ENCODE measurements at places on chromosomes 1 and 21. TPM values are rescaled to one million over a fixed set of nuclear protein-coding genes. Genes with fewer than 3 reads are reported as not detected.

GRCh38 chr1:163970151-163970550, 588.8 kb upstream of the PBX1 start:
- H3K36me3 ChIP-seq: no peaks in the 10 kb centered on the region
- H3K27me3 ChIP-seq: no peaks in the 10 kb centered on the region
- H3K4me1 ChIP-seq: no peaks in the 10 kb centered on the region
- H3K4me3 ChIP-seq: no peak overlapping the region
- DNase-seq: no peak

- H3K27me3 ChIP-seq: no peaks in the 10 kb centered on the region
- H3K36me3 ChIP-seq: no peaks in the 10 kb centered on the region
- DNase-seq: peak; percentile 62
- peaks cover 13% of the 10 kb centered on the region for H3K4me1 ChIP-seq
- H3K4me3 ChIP-seq: no peak overlapping the region
Observed at GRCh38 chr1:161139766-161140165, 7.3 kb upstream of the DEDD start.

The SH3D21 gene
- 1.4 TPM for total RNA-seq

GRCh38 chr1:4207183-4207582, 307.1 kb upstream of the C1orf174 start:
- DNase-seq: no peak
- H3K27ac ChIP-seq: no peak overlapping the region
- peaks cover 21% of the 10 kb centered on the region for H3K27me3 ChIP-seq
- H3K36me3 ChIP-seq: no peaks in the 10 kb centered on the region
- no peak overlapping the region for H3K4me3 ChIP-seq
- no peaks in the 10 kb centered on the region for H3K4me1 ChIP-seq

The S100A3 gene
- 1.0 TPM for total RNA-seq

DNA sequence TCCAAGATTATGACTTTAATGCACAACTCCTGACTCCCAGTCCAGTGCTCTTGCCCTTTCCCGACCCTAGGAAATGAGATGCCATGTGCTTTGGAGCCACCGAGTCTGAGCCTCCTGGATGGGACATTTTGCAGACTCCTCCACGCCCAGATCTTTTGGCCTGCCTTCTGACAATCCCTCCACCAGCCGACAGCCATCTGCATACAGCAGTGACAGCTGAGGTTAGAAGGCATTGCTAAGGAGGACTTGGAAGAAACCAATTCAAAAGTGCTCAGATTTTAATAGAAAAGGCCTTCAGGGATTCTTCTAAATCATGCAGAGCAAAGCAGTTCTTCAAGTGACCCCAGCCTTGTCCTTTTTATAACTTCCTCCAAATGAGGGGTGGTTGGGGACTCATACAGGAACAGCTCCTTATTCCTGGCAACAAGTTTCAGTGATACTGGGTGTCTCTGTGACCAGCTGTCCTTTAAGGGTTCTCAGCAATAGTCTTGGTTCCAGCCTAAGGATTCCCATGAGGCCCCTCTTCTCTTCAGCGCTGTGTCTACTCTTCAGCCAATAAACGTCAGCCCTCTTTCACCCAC, 369.3 kb downstream of the PBX1 start:
- no peaks in the 10 kb centered on the region for H3K27me3 ChIP-seq
- no peaks in the 10 kb centered on the region for H3K36me3 ChIP-seq
- no peak overlapping the region for H3K27ac ChIP-seq
- no peak for DNase-seq
- no peak overlapping the region for H3K4me3 ChIP-seq

GRCh38 chr1:25148673-25149300, 83.5 kb downstream of the SYF2 start:
- H3K36me3 ChIP-seq: no peaks in the 10 kb centered on the region
- no peak for DNase-seq
- no peak overlapping the region for H3K4me3 ChIP-seq

The FAM151A gene
- total RNA-seq: not detected

- H3K36me3 ChIP-seq: no peaks in the 10 kb centered on the region
- no peaks in the 10 kb centered on the region for H3K4me1 ChIP-seq
- no peak overlapping the region for H3K27ac ChIP-seq
- H3K27me3 ChIP-seq: no peaks in the 10 kb centered on the region
- DNase-seq: peak; percentile 80
- no peak overlapping the region for H3K4me3 ChIP-seq
Observed at GRCh38 chr1:213564215-213564659, 423.5 kb upstream of the PROX1 start.

DNA sequence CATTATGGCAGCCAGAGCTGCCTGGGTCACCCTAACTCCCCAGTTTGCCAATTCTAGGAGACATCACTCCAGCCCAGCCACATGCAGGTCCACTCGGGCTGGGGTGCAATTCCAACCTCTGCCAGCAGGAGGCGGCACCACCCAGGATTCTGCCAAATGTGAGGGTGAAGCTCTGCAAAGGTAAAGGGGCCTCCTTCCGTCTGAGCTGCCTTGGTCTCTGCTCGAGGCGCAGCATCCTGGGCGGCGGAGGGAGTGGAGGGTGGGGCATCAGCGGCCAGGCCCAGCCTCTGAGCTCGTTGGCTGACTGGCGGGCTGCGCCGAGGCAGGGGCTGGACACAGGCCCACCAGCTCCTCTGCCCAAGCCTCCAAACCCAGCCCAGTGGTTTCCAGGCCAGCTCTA, 63.8 kb downstream of the ARHGEF16 start:
- peaks cover 22% of the 10 kb centered on the region for H3K4me1 ChIP-seq
- no peak overlapping the region for H3K27ac ChIP-seq
- H3K4me3 ChIP-seq: no peak overlapping the region
- H3K27me3 ChIP-seq: peaks cover 16% of the 10 kb centered on the region
- no peak for DNase-seq

- H3K4me3 ChIP-seq: no peak overlapping the region
- H3K27me3 ChIP-seq: no peaks in the 10 kb centered on the region
- H3K36me3 ChIP-seq: no peaks in the 10 kb centered on the region
- no peak overlapping the region for H3K27ac ChIP-seq
- peaks cover 19% of the 10 kb centered on the region for H3K4me1 ChIP-seq
Observed at GRCh38 chr1:26289158-26290059, 9.5 kb downstream of the SH3BGRL3 start.

The C8B gene
- total RNA-seq: not detected

GRCh38 chr1:184208622-184209021, 157.1 kb downstream of the TSEN15 start:
- no peak for DNase-seq
- no peaks in the 10 kb centered on the region for H3K4me1 ChIP-seq
- no peak overlapping the region for H3K27ac ChIP-seq
- H3K4me3 ChIP-seq: no peak overlapping the region
- no peaks in the 10 kb centered on the region for H3K36me3 ChIP-seq

The PADI4 gene
- not detected for total RNA-seq

- H3K27ac ChIP-seq: peak overlapping the region; percentile 71
- H3K36me3 ChIP-seq: peaks cover 9% of the 10 kb centered on the region
- H3K27me3 ChIP-seq: no peaks in the 10 kb centered on the region
- H3K4me3 ChIP-seq: peak overlapping the region; percentile 82
- DNase-seq: no peak
Observed at GRCh38 chr1:246564839-246565750, 966 bp downstream of the TFB2M start.

- H3K36me3 ChIP-seq: no peaks in the 10 kb centered on the region
- no peaks in the 10 kb centered on the region for H3K27me3 ChIP-seq
- DNase-seq: no peak
- no peaks in the 10 kb centered on the region for H3K4me1 ChIP-seq
- no peak overlapping the region for H3K27ac ChIP-seq
- H3K4me3 ChIP-seq: no peak overlapping the region
Observed at GRCh38 chr1:105485207-105485606, 1571.3 kb upstream of the PRMT6 start.

GRCh38 chr1:93296555-93297154, 49.1 kb upstream of the DR1 start:
- no peaks in the 10 kb centered on the region for H3K36me3 ChIP-seq
- H3K4me1 ChIP-seq: no peaks in the 10 kb centered on the region
- no peak overlapping the region for H3K4me3 ChIP-seq
- no peaks in the 10 kb centered on the region for H3K27me3 ChIP-seq
- H3K27ac ChIP-seq: no peak overlapping the region
- no peak for DNase-seq

The GJB4 gene
- not detected for total RNA-seq

- H3K27ac ChIP-seq: no peak overlapping the region
- H3K27me3 ChIP-seq: peaks cover 29% of the 10 kb centered on the region
- no peak overlapping the region for H3K4me3 ChIP-seq
- no peaks in the 10 kb centered on the region for H3K4me1 ChIP-seq
Observed at GRCh38 chr1:7198664-7199063, 413.4 kb downstream of the CAMTA1 start.

DNA sequence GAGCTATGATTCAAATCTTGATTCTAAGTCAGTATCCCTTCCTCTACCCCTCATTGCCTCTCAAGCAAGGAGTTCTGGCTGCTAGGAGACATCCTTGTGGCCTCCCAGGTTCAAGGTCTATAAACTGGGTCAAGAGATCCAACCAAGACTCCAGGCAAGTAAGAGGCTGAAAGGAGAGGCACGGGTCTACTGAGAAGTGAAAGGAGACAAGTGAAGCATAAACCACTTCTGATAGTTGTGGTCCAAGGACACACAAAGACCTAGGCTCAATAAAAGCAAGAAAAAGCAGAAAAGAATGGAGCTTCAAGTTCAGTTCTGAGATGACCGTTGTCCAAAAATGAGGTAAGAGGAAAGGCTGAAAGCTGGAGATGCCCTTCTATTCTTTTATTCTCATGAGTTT, 17.8 kb upstream of the PPP2R5A start:
- peaks cover 17% of the 10 kb centered on the region for H3K4me1 ChIP-seq
- H3K27ac ChIP-seq: no peak overlapping the region
- H3K4me3 ChIP-seq: no peak overlapping the region
- DNase-seq: no peak

DNA sequence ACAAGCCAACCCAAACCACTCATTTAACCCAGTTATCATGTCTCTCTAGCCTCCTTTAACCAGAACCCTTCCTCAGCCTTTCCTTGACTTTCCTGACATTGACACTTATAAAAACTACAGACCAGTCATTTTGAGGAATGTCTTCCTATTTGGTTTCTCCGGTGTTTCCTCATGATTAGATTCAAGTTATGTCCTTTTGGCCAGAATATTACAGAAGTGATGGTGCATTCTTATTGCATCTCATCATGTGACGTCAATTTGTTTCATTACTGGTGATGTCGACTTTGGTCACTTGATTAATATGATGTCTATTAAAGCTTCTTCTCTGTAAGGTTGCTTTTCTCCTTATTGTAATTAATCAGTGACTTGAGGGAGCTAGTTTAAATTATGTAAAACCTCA, 6.1 kb upstream of the RCSD1 start:
- H3K27ac ChIP-seq: no peak overlapping the region
- H3K4me1 ChIP-seq: peaks cover 14% of the 10 kb centered on the region
- no peaks in the 10 kb centered on the region for H3K36me3 ChIP-seq
- H3K4me3 ChIP-seq: no peak overlapping the region

The GBP5 gene
- total RNA-seq: not detected

DNA sequence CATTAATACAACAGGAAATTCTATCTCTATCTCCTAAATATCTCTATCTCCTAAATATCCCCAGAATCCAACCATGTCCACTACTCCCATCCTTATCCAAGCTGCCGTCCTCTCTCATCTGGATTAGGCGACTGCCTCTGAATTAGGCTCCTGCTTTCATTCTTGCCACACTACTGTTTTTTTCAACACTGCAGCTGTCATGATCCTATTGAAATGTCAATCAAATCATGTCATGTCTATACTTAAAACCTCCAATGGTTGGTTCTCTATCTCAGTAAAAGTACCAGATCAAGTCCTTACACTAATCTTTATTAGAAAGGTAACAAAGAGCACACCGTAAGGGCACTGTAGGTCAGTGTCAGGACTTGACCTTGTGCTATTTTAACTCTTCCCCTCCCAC, 82.0 kb upstream of the NFIA start:
- no peaks in the 10 kb centered on the region for H3K36me3 ChIP-seq
- H3K27me3 ChIP-seq: no peaks in the 10 kb centered on the region
- no peak overlapping the region for H3K27ac ChIP-seq
- DNase-seq: peak; percentile 15

- no peak overlapping the region for H3K27ac ChIP-seq
- H3K27me3 ChIP-seq: no peaks in the 10 kb centered on the region
- DNase-seq: no peak
- H3K4me1 ChIP-seq: no peaks in the 10 kb centered on the region
Observed at GRCh38 chr1:54803761-54804470, 2.8 kb upstream of the TTC22 start.

DNA sequence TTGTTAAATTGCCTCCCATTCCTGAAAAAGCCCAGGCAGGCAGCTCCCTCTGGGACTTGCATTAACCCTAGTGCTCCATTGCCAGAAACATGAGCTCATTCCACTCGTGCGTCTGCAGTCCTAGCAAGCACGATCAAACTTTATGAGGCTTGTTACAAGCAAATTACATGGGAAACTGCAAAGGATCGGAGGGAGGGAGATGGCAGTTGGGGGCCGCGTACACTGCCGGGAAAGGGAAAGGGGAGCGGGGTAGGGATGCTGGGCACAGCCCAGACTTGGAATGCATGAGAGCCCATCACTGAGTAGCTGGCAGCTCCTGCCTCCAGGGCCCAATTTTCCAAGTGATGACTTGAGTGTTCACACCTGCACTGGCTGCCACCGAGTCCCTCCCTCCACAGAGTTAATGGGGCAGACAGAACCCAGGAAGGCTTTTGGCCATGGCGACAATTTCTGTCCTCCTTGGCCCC, 169.9 kb downstream of the BRINP2 start:
- H3K36me3 ChIP-seq: no peaks in the 10 kb centered on the region
- no peaks in the 10 kb centered on the region for H3K27me3 ChIP-seq
- no peak overlapping the region for H3K4me3 ChIP-seq
- H3K4me1 ChIP-seq: no peaks in the 10 kb centered on the region
- DNase-seq: no peak

GRCh38 chr1:216521477-216521876, 98.2 kb upstream of the USH2A start:
- no peaks in the 10 kb centered on the region for H3K27me3 ChIP-seq
- H3K36me3 ChIP-seq: no peaks in the 10 kb centered on the region
- DNase-seq: no peak
- H3K4me1 ChIP-seq: no peaks in the 10 kb centered on the region
- H3K4me3 ChIP-seq: no peak overlapping the region

DNA sequence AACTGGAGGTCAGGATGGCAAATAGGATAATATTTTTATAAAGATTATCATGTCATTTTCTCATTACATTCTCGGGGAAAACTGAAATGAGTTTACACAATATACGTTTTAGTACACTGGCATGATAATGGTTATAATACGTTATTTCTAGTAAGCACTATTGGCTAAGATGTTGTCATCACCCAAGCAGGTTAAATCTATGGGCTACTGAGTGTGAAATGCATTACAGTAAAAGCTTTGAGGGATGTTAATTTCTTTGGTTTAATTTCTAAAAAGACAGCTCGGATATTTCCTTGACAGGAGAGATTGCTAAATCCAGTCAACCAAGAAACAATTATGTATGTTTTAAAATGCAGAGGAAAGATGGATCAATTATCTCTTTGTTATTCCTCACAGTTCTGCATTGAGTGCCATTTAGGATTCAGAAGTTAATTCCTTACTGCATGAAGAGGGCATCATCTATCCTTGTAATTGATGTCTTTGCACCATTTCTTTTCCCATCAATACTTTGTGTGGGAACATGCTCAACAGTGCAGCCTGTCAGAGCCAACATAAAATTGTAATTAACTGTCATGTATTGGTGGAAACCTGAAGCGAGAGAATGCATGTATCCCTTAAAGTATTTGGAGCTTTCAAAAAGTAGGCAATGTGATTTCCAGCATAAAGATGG, 222.4 kb upstream of the ZP4 start:
- no peak overlapping the region for H3K27ac ChIP-seq
- no peaks in the 10 kb centered on the region for H3K27me3 ChIP-seq
- H3K36me3 ChIP-seq: no peaks in the 10 kb centered on the region
- H3K4me3 ChIP-seq: no peak overlapping the region
- no peaks in the 10 kb centered on the region for H3K4me1 ChIP-seq
- no peak for DNase-seq

The ASTN1 gene
- not detected for total RNA-seq

Measured in SJCRH30 (cell line).